Activated CD8-positive, alpha-beta memory T cell treated with anti-CD3 and anti-CD28 coated beads, Interleukin-2, amount 10 ng/mL, durations not matched to agents 7 days and 5 days (primary cell): ENCODE measurements at places on chromosomes 12 and 14. TPM values are rescaled to one million over a fixed set of nuclear protein-coding genes. Genes with fewer than 3 reads are reported as not detected.

Gene OVCH1
- not detected for total RNA-seq

Gene NOS1
- not detected for total RNA-seq

Gene LMNTD1
- not detected for total RNA-seq

Gene P2RX2
- total RNA-seq, result not detected

Gene ATN1
- 38.3 TPM for total RNA-seq

Gene LRRC10
- total RNA-seq, result not detected

Gene ADAM20
- total RNA-seq, result 0.16 TPM

Gene PLEKHD1
- total RNA-seq, result 0.05 TPM

Gene TMPRSS12
- total RNA-seq, result not detected

Gene OR6C75
- total RNA-seq, result not detected

Gene OR4K13
- total RNA-seq, result not detected

Gene ART4
- total RNA-seq, result not detected

Gene JPH4
- 0.77 TPM for total RNA-seq

Gene UNC79
- not detected for total RNA-seq

Gene PRR4
- total RNA-seq, result 1.3 TPM

Gene CRY1
- total RNA-seq, result 20.6 TPM

Gene TAS2R20
- 1.5 TPM for total RNA-seq

Gene ITGB7
- 567 TPM for total RNA-seq

Gene PZP
- not detected for total RNA-seq

Gene ASCL1
- not detected for total RNA-seq

Gene LGR5
- not detected for total RNA-seq

Gene TMEM119
- total RNA-seq, result 0.20 TPM

Gene TGFB3
- total RNA-seq, result 1.4 TPM

Gene TCL1B
- not detected for total RNA-seq

Gene MYRFL
- not detected for total RNA-seq

Gene SLC5A8
- not detected for total RNA-seq

Gene OXA1L
- total RNA-seq, result 106 TPM

Gene RNASE7
- total RNA-seq, result not detected

Gene TPPP2
- not detected for total RNA-seq

Gene ORMDL2
- total RNA-seq, result 45.8 TPM

Gene DEGS2
- total RNA-seq, result not detected

Gene SMCO2
- 0.89 TPM for total RNA-seq

Gene ANKRD33
- total RNA-seq, result not detected

Gene NFE2
- total RNA-seq, result not detected

Gene BAZ1A
- 48.7 TPM for total RNA-seq

Gene ERP29
- 119 TPM for total RNA-seq

Gene OTX2
- total RNA-seq, result not detected

Gene GPR137C
- total RNA-seq, result 0.73 TPM

Gene LUM
- total RNA-seq, result not detected

Gene PGF
- 0.29 TPM for total RNA-seq

Gene KERA
- not detected for total RNA-seq

Gene PRH2
- total RNA-seq, result not detected

Gene EID3
- total RNA-seq, result 6.9 TPM

Gene SMARCC2
- 147 TPM for total RNA-seq

Gene MTA1
- total RNA-seq, result 134 TPM

Gene ACSM4
- not detected for total RNA-seq

Gene GPD1
- total RNA-seq, result 0.30 TPM

Gene PLEK2
- not detected for total RNA-seq

Gene PTPRQ
- not detected for total RNA-seq

Gene GAS2L3
- 2.6 TPM for total RNA-seq

Gene FITM1
- total RNA-seq, result 0.77 TPM

Gene ZDHHC22
- total RNA-seq, result not detected

Gene SERPINA12
- not detected for total RNA-seq

Gene SLC6A15
- not detected for total RNA-seq

Gene EFS
- total RNA-seq, result not detected
